NCI-H524 (cell line): ENCODE measurements at places on chromosomes 3 and 15.

DNA sequence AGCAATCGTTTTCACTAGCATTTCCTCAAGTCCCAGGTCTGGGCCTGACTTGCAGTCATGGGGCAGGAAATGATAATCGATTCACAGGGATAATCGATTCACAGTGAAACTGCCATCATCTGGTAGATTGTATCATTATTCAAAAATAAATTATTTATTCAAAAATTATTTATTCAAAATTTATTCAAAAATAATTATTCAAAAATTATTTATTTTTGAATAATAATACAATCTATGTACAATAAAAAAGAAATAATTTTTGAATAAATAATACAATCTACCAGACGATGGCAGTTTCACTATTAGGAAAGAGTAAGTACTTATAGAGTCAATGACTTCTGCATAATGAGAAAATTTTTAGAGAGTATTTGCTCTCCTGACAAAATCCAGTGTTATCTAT lies 28.1 kb upstream of the PROK2 start:
- DNase-seq, result no peak

- no peak for DNase-seq
These were observed 88.9 kb upstream of the CBLB start for GRCh38 chr3:105957722-105958121.

DNA sequence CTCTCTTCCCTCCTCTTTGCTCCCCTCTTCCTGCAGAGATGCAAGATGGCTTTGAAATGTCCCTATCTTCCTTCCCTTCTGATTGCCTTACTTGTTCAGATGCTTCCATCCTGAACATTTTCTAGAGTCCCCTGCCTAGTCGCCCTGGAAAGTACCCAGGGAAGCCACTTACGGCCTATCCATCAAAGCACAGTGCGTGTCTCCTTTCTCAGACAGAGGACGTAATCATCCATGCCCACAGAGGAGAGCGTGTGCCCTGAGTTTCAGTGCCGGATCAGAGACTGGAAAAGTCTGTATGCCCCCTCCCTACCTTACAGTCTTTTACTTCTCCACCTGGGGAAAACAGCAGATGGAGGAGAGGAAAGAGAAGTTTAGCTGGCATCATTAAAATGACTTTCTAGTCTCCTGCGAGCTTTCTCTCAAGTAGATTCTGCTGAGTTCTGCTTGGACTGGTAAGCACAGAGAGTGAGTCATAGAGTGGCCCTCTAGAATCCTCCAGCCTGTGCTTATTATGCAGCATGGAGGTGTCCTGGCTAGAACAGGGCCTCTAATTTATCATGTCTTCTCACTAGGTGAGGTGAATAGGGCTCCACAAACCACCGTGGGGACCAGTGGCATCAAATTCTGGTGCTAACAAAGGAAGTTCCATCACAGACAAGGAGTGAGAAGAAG lies 114.6 kb downstream of the SLCO3A1 start:
- no peak for DNase-seq

GRCh38 chr15:88918738-88919137 lies 5.6 kb upstream of the MFGE8 start:
- DNase-seq, result no peak

DNA sequence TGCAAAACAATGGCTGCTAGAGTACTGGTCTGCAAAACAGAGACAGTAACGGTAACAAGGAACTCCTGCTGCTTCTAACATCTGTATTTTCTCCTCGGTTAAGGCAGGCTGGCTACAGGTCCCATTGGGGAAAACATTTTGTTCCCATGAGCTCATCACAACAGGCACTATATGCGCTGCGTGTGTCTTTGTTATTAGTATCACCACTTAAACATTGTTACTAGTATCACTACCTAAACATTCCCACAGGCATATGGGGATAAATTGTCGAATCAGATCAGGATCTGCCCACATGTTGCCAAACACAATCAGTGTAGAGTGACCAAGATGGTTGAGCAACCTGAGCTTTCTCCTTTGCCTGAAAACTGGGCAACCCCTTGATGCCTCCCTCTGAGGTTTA lies 77.2 kb downstream of the TOP2B start:
- DNase-seq, result no peak

- no peak for DNase-seq
These were observed 70.5 kb downstream of the SIDT1 start for GRCh38 chr3:113602836-113603235.

DNA sequence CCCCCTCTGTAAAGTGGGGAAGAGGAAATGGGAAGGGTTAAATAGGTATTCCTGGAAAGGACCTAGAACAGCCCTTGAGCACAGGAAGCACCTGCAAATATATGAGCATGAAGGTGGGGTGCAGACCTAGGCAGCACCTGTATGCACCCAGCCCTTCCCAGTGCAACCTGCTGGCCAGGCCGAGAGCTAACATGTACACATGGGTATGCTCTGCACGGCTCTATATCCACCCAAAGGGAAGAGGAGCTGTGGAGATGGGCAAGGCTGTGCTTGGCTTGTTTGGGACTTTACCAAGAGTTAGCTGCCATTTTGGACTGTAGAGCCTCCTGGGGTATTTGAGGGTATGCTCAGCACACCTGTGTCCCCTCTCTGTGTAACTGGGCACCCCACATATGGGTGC lies 171.2 kb downstream of the KLF13 start:
- no peak for DNase-seq

GRCh38 chr15:48475600-48476395 lies 144.6 kb downstream of the DUT start:
- no peak for DNase-seq

DNA sequence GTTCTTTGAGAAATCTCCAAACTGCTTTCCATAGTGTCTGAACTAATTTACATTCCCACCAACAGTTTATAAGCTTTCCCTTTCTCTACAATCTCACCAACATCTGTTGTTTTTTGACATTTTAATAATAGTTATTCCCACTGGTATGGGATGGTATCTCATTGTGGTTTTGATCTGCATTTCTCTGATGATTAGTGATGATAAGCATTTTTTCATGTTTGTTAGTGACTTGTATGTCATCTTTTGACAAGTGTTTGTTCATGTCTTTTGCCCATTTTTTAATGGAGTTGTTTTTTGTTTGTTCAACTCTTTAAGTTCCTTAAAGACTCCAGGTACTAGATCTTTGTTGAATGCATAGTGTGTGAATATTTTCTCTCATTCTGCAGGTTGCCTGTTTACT lies 116.6 kb upstream of the TSC22D2 start:
- DNase-seq, result no peak
